H4 (cell line): ENCODE measurements at places on chromosomes 16 and 17.

GRCh38 chr17:3260163-3260562 is 38.0 kb downstream of the OR3A1 start:
- DNase-seq, result no peak

GRCh38 chr17:77190576-77190975 is 49.8 kb downstream of the SEC14L1 start:
- DNase-seq, result no peak

GRCh38 chr17:80886641-80887573 is 104.7 kb upstream of the CHMP6 start:
- DNase-seq, result no peak

GRCh38 chr17:16449121-16449570 is 33.8 kb downstream of the TRPV2 start:
- no peak for DNase-seq

- DNase-seq, result no peak
Observed at GRCh38 chr17:413016-413350, 60.4 kb upstream of the RPH3AL start.

GRCh38 chr16:2149630-2150417 is 1.4 kb downstream of the RAB26 start:
- DNase-seq, result no peak

DNA sequence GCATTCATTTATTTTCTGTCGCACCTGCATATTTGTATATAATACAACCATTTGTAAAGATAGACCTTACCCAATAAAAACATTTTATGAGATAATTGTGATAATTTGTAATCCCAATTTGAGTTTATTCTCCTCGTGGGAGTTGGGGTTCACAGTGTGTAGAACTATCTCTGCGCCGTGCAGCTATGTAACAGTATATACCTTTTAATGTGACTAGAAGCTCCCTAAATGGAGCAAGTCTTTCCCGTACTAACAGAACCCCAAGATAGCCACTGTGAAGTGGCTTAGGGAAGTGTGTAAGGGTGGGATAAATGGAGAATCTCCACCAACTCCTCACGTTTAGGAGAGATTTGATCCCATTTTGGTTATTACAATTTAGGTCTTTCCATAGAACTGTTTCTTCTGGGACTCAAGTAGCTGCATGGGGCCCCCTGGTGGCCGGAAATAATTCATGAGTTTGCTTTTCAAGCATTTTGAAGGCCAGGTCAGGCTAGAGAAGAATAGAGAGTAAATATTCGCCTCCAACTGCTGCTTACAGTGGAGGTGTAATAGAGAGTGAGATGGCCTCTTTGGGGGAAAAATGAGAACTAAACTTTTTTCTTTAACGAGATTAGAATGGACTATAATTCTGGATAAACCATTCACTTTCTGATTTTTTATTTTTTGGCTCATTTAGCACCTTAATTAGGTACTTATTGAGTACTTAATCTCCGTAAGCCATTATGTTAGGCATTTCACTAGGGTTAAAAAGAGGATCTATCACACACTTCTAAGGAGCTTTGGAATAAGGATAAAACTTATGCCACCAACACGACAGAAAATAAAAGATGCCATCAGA is 4.5 kb downstream of the TMEM100 start:
- DNase-seq, result peak; percentile 51

- DNase-seq, result no peak
Observed at GRCh38 chr16:21719283-21719682, 55.5 kb downstream of the OTOA start.

- no peak for DNase-seq
Observed at GRCh38 chr17:81400154-81400977, 5.1 kb downstream of the BAHCC1 start.

DNA sequence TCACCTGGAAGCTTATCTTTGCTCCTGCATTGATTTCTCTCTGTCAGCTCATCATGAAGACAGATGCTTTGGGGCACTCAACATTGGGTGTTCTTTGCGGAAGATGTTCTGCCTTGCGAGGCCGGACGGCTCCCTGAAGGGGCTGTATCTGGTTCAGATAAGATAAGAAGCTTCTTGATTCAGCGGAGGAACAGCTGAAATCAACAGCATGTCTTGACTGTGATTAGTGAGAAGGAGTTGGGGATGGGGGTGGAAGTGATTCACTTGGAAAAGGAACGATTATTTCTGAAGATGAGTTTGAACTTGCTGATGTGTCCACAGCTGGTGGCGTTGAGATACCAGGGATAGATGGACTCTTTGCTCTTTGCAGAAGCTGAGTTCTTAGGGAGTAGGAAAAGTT is 126.9 kb upstream of the WSCD1 start:
- DNase-seq, result no peak

- no peak for DNase-seq
Observed at GRCh38 chr17:82377924-82378740, 6.6 kb downstream of the UTS2R start.

DNA sequence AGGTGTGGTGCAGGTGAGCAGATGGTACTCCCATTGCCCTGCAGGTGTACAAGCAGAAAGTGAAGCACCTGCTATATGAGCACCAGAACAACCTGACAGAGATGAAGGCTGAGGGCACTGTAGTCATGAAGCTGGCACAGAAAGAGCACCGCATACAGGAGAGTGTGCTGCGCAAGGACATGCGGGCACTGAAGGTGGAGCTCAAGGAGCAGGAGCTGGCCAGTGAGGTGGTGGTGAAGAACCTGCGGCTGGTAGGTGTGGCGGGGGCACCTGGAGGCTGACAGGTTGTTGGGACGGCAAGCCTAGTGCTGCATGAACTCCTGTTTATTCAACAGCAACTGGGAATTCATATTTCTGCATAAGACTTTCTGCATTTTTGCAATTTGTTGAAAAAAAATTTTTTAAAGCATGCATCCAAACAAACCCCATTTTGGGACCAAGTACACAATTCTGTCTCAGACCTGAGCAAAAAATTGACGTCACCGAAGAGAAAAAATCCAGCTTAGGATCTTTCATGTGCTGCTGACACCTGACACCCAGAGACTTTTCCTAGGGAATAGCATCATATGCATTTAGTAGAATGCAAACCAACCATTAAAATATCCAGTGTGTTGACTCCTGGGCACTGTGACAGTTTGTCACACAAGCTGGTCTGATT is 13.5 kb upstream of the DBNDD1 start:
- no peak for DNase-seq

DNA sequence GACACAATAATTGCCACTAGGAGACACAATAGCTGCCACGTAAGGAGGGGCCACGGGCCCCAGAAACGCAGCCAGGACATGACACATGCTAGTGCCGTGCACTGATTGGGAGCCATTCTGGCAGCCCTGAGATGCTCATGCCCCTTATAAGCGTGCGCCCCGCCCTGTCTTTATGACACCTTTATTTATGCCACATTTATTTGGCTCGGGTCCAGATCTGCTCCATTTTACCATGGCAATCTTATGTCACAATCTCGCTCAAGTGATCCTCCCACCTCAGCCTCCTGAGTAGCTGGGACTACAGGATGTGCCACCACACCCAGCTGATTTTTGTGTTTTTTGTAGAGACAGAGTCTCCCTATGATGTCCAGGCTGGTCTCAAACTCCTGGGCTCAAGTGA is 43.8 kb upstream of the NF1 start:
- DNase-seq, result no peak

- peak; percentile 57 for DNase-seq
Observed at GRCh38 chr17:33750943-33751701, 458.0 kb upstream of the ASIC2 start.

DNA sequence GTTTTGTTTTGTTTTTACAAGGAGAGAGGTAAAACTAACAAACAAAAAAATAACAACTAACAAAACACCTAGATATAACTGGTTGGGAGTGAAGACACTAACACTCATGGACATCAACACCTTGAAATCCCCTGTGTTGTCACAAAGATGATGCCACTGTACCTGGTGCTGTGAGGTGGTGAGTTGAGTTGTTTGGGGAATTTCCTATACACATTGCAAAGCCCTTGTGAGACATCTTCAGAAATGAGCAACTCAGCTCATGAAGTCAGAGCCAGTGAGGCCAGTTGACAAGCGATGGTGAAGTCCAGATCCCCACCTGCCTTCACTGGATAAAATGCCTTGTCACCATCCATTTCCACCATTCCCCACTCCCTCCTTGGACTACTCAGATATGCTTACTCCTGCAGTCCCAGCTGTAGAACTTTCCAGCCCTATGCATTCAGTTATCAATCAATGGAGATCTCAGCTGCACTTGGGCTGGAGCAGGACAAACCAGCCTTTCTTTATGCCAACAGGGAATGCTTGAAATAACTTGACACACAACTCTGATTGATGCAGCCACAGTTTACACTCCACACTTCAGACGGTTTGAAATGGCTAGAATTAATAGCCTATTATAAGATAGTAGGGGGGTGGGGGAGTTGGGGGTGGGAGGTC is 22.2 kb downstream of the ANKFN1 start:
- DNase-seq, result no peak

GRCh38 chr17:58232707-58233156 is 5.7 kb upstream of the LPO start:
- DNase-seq, result peak; percentile 42

DNA sequence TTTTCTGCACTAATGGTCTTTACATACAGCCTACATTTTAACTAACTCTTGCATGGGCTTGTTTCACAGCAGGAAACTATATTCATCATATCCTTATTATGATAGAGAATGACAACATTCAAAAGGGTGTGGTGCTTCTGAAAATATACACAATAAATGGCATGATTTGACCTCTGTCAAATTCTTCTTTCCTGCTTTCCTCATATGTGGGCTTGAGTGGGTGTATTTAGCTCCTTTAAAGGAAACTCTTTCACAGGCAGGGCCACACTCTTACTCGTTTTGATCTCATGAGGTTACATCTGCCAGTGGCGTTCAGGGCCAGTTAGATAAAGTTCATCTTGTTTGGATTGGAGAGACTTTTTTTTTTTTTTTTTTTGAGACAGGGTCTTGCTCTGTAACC is 6.1 kb downstream of the SLC35G3 start:
- DNase-seq, result no peak

GRCh38 chr17:75779987-75780889 is 4.4 kb upstream of the UNK start:
- DNase-seq, result no peak

DNA sequence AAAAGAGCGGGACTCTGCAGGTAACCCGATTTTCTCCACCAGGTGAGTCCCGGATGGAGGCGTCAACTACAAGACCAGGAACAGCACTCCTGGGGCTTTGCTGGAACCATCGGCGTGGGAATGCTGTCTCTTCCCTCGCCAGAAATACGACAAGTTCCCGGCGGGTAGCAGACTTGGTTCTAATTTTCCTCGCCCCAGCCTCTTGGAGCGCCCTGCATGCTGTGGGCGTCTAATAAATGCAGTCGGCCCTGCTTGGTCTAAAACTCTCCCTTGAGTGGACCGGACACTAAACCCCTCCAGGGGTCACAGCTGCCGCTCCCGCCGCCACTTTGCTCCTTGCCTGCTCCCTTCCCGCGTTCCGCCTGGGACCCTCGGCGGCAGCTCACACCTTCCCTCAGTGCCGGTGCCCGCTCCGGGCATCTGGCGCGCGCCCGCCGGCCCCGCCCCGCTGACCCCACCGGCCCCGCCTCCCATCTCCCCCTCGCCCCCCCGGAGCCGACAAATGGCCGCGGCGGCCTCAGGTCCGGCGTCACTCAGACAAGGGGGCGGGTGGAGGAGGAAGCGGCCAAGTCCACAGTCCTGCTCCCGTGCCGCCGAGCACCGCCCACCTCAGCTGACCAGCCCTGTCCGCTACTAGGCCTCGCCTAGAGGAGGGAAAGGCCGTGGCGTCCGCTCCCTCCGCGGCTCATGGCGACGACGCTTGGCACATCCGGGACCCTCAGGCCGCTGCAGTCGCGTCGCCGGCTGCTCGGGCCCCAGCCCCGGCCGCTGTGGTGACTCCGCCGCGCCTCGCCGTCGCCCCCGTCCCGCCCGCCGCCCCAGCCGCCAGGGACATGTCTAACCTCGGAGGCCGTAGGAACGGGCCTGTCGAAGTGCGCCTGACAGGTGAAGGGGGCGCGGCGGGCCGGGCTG is 65.8 kb downstream of the KPNA2 start:
- DNase-seq, result peak; percentile 95

- DNase-seq, result peak; percentile 93
Observed at GRCh38 chr17:76370261-76370993, 14.0 kb upstream of the SPHK1 start.

GRCh38 chr17:78709751-78710181 is 72.3 kb downstream of the CYTH1 start:
- no peak for DNase-seq

GRCh38 chr17:3827124-3827773 is 18.8 kb downstream of the NCBP3 start:
- DNase-seq, result peak; percentile 11

GRCh38 chr17:4717791-4718190 is 7.4 kb downstream of the ARRB2 start:
- no peak for DNase-seq

DNA sequence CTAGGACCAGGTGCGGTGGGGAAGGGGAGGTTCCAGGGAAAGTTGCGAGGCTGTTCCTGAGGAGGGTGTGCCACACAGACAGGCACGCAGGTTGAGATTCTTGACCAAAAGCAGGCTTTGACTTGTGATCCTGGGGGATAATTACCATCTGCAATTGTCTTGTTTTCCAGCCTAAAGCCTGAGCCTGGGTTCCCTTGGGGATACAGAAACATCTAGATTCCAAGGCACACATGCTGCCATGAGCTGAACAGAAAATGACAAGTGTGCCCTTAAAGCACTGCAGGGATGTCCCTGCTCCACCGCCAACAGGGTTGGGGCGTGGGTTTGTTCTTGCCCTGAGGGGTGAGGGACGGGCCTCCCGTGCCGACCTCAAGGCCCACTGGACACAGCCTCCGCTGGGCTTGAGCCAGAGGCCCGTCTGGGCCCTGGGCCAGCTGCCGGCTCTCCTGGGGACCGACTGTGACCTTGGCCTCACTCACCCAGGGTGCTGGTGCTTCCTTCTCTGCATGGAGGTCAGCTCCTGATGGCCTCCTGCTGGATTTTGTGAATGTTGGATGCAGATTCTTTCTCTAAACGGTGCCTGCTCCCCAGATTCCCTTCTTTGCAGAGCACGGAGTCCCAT is 14.0 kb downstream of the CA5A start:
- no peak for DNase-seq

- peak; percentile 71 for DNase-seq
Observed at GRCh38 chr17:3892095-3892998, 506 bp downstream of the CAMKK1 start.

GRCh38 chr17:79555543-79555942 is 55.3 kb downstream of the RBFOX3 start:
- DNase-seq, result no peak

GRCh38 chr16:11996433-11997330 is 20.1 kb downstream of the SNX29 start:
- no peak for DNase-seq
